NCI-H1436 treated with DMSO at 0.1 percent for 48 hours (cell line): ENCODE measurements at places on chromosomes 7 and 10.

DNA sequence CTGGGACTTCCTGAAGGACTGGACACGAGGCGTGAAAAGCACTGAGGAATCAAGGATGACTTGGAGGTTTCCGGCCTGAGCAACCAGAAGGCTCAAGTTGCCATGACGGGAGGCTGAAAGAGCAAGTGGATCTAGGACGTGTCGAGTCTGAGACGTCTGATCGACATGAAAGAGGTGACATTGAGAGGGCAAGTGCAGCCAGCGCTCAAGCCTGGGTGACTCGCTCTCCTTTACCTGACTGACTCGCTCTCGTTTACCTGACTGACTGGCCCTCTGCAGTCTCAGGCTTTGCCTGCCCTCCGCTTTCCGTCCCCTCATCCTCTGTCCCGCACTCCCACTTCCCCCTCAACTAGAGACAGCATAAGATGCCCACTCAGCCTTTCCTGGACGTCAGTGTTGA lies 202.6 kb upstream of the FRMD4A start:
- no peak for DNase-seq

DNA sequence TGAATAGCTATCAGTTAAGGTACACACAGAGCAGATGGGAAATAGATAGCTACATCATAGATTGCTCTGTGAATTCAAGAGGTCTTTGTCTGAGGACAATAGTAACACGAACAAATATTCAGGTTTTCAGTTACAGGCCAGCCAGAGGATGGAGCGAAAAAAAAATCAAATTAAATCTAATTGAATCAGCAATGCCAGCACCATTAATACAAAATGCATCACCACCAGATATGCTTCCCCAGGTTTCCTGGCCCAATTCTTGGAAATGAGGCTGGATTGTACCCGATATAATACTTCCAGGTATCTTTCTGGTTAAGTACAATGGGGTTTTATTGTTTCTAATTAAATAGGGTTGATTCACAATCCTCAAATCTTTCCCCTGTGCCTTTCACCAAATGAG lies 975.8 kb upstream of the AUTS2 start:
- no peak for DNase-seq

DNA sequence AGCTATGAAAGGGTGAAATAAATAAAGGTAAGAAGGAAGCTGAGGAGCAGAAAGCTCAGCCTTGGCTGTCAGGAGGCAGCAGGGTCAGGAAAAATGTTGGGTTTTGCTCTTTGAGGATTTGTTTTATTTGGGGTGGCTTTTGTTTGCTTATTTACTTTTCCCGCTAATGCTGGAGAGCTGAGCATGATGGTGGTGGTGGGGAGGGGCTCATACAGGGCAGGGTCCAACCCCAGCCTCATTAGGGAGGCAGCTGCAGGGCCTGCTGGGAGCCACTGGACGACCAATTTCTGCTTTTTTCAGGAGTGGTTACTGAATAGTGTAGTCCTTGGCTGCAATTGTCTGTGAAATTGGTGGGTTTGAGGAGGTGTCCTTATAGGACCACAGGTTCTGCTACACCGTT lies 36.3 kb downstream of the CCM2 start:
- DNase-seq = no peak

DNA sequence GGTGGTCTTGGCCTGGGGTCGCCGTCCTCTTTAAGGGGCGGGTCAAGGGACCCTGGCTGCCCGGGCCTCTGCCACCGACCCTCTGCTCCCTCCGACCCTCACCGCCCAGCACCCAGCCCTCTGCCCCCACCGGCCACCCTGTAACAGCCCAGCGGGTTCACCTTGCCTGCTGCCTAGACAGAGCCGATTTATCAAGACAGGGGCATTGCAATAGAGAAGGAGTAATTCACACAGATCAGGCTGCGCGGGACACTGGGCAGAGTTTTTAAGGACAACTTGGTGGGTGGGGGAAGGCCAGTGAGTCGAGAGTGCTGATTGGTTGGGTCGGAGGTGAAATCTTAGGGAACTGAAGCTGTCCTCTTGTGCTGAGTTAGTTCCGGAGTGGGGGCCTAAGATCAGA lies 779 bp upstream of the ADCK2 start:
- DNase-seq = no peak

DNA sequence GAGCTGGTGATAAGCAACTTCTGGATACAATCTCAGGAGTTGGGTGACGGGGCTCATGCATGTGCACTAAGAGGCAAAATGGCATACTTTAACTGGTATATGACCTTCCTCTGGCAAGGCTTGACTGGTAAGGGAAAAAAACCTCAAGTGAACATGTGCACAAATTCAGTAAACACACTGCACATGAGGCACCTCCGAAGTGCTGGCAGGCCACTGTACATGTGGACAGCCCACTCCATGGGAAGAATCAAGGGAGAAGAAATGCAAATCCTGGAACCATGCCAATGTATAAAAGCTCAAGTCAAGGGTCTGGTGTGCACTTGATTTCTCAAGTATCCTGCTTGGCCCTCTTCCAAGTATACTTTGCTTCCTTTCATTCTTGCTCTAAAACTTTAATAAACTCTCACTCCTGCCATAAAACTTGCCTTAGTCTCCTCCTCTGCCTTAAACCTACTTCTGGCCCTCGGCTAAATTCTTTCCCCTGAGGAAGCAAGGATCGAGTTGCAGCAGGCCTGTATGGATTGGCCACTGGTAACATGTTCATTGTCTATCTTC lies 167.2 kb downstream of the RAMP3 start:
- DNase-seq = no peak

DNA sequence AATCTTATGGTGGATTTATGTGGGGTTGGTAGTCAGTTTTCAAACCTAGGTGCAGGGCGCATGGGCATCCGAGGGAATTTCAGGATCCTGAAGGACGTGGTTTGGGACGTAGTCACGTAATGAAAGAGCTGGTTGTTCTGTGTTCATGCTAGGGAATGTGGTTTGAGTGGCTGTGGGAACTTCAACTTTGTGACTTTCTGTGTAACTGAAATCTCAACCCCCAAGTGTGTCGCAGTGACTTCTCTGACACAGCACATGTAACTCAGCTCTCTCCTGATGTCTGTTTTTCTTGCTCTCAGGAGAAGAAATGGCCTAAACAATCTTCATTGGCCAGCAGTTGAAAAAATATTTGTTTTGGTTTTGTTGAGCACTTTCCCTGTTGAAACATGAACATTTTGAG lies 199.0 kb downstream of the PTEN start:
- DNase-seq = no peak

GRCh38 chr7:85016286-85016685 lies 170.6 kb downstream of the SEMA3D start:
- no peak for DNase-seq

DNA sequence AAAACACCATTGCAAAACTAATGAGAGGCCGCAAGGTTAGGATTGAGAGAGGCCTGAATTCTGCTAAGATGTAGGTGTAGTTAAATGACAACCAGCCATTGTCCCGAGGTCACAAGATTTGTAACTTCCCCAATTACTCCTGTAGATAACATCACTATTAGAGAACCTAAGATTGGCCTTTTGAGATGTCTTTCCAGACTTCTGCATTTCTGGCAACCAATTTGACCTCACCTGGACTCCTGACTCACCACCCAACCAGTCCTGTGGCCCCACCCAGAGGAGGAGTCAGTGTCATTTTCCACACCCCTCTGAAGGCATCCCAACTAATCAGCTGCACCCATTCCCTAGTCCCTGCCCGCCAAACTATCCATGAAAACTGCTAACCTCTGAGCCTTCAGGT lies 115.7 kb downstream of the PRKAG2 start:
- DNase-seq = no peak

DNA sequence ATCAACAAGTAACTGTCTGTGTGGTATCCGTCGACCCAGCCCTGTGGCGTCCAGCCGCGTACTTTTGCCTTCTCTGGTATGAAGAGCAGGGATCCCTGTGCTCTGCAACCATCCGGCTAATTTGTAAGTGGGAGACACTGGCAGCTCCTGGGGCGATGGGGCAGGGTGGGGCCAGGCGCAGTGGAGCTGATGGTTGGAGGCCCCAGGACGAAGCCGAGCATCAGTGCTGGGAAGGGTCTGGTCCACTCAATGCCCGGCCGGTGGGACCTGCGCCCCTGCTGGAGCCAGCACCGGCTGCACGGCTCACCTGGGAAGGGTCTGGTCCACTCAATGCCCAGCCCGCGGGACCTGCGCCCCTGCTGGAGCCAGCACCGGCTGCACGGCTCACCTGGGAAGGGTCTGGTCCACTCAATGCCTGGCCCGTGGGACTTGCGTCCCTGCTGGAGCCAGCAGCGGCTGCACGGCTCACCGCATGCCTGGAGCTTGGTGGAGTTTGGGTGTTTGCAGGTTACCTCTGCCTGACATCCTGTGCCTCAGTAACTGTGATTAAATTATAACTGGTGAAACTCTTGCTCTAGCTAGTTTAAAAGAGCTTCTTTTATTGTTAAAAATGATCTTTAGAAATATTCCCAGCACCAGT lies 96.1 kb downstream of the NKX6-2 start:
- no peak for DNase-seq

DNA sequence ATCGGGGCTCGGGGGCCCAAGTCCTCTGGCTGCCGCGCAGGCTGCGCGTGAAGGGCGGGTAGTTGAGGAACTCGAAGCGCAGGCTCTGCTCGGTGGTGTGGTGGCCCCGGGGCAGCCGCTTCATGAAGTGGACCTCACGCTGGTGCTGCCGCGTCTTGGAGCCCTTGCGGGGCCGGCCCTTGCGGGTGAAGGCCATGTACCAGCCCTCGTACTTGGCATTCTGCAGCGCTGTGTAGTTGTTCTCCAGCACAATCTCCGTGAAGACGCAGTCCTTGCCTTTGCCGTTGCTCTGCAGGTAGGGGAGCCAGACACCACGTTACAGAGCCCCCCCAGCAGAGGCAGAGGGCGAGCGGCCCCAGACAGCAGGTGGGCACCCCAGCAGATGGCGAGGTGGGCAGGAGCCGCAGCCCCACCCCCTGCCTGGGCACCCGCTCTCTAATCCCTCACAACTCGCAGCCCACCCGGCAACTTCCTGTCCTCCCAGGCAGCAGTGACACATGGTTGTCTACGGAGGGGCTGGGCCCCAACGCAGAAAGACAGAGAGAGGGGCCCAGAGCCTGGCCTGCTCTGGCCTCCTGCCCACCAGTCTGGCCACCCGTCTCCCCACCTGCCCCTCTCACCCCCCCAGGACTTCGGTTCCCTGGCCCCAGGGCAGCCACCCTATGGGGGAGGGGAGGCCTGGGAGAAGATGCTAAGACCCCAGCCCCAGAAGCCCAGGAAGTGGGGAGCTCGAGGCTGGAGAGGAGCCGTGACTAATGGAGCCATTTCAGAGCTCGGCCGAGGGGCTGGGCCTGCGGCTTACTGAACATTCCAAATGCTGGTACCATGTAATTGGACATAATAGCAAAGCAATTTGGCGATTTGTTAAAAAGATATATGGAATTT lies 5.3 kb downstream of the FGF8 start:
- DNase-seq = no peak

DNA sequence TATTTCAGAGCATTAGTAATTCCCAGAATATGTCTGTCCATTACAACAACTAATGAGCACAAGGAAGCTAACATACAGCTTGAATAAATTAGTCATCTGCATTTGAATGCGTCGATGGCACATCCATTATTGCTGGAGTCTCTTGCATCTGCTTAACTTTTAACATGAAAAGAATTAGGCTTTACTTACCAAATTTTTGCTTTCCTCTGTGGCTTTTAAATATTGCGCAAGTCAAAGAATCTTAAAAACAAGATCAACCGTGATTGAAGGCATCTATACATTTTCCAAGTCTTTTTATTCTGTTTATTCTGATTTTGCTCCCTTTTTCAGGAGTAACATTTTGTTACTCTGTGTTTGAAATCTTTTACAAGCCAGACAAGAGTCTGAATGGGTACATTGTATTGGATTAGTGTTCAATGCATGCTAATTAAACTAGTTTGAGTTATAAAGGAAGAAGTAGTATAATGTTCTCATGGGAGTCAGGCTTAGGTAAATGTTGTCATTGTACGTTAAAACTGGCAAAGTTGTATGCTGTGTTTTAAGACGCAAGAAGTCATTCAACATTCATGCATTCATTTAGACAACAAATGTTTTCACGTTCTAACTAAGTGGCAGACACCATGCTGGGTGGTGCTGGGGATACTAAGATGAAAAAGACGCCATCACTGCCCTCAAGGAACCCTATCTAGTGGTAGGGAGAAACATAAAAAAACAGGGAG lies 4.0 kb upstream of the CACNB2 start:
- no peak for DNase-seq

- no peak for DNase-seq
Measured at GRCh38 chr7:23205909-23206767, 24.3 kb downstream of the NUP42 start.

DNA sequence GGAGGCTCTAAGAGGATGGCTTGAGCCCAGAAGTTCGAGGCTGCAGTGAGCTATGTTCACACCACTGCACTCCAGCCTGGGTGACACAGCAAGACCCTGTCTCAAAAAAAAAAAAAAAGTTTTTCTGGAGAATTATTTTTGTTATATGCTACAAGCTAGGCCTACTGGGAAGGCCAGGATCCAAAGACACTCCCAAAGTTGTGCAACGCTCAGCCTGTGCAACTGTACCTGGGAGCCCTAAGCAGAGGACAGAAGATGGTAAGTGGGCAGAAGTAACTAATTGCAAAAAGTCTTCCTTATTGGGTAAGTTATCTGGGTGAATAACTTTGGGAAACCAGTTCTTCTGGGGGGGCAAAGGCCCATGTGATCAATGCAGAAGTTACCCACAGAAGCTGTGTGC lies 17.3 kb downstream of the HIP1 start:
- DNase-seq = no peak

GRCh38 chr7:610531-611280 lies 91.1 kb upstream of the PDGFA start:
- no peak for DNase-seq

DNA sequence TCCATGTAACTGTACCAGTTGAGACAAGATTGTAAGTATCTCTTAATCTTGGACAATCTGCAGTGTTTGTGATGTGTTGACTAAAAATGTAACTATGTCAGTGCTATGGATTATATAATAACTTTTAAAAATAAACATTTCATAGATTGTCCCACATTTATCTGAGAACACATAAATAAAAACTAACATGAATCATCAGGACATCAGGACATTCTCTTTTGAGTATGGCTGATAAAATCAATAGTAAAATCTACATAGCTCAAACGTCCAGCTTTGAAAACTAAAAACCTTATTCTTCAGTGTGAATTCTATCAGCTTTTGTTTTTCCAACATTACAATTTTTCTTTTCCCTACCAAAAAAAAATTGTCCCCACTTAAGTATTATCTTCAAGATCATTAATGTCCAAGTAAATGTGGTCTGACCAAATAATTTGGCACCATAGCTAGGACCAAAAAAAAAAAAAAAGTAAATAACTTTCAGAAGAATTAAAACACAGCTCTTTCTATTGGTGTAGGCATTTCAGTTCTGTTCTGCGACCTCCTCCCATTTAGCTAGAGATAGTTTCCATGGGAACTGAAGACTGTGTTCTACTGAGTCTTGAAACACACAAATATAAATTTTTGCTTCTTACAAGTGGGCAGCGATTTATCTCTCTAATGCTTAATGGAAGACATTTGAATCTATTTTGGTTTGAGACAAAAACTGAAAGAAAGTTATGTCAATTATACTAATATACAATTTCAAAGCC lies 123.0 kb upstream of the SGCE start:
- DNase-seq = no peak

DNA sequence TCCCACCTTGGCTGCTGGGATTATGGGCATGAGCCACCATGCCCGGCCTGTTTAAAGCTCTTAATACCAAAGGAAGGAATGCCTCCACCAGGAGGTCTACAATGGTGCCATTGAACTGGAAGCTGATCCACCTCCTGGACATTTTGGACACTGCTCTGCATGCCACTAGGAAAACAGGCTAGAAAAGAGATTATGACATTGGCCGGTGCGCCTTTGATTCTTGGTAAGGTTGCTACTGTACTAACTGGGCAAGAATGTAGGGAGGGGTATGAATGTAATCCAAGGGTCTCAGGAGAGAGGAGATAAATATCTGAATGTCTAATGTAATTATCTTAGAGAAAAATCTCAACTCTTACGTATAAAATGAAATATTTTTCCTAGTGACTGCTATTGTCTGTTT lies 21.7 kb upstream of the TSGA13 start:
- no peak for DNase-seq
